ENCODE measurements at places on chromosomes 12 and 14.

DNA sequence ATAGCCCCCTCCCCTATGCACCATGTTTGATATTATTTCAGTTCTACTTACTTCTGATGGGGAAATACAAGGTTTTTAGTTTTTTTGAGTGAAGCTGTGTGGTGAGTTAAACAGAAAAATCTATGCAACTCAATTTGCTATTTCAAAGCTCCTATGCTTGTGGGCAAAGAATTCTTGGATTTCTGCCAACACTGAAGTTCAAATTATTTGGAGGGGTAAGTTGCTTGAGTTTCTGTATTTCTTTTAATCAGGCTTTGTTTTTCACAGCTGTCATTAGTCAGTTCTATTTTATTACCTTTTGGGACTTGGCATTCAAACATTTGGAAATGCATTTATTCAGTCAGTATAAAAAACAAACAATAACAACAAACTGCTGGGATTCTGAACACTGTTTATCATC lies 407.5 kb upstream of the MGAT4C start:
- no peak for DNase-seq

- no peak for DNase-seq
These were observed 817.2 kb downstream of the TMEM121 start for GRCh38 chr14:106343626-106344025.

- DNase-seq = no peak
These were observed 409.2 kb downstream of the IPO8 start for GRCh38 chr12:30286345-30286926.

DNA sequence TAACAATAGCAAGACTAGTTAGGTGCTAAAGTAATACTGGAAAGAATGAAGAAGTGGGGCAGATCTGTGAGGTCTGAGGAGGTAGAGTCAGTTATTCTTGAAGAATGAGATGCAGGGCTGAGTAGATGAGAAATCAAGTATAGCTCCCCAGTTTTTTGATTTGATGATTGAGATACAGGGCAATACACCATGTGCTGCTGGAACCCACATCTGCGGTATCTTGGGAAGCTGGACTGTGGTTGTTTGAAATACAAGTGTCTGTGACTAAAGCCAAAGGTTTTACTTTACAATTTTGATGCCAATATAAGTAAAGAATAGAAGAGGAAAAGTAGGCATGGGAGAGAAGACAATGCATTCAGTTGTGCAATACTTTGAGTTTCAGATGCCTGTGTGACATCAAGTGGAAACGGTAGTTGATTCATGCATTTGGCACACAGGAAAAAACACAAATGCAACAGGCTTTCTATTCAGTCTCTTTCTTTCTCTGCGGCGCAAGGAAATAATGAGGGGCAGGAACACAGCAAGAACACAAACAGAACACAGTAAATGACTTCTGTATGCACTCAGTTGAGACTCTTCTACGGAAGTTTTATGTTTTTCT lies 190.2 kb upstream of the SLC38A2 start:
- no peak for DNase-seq

DNA sequence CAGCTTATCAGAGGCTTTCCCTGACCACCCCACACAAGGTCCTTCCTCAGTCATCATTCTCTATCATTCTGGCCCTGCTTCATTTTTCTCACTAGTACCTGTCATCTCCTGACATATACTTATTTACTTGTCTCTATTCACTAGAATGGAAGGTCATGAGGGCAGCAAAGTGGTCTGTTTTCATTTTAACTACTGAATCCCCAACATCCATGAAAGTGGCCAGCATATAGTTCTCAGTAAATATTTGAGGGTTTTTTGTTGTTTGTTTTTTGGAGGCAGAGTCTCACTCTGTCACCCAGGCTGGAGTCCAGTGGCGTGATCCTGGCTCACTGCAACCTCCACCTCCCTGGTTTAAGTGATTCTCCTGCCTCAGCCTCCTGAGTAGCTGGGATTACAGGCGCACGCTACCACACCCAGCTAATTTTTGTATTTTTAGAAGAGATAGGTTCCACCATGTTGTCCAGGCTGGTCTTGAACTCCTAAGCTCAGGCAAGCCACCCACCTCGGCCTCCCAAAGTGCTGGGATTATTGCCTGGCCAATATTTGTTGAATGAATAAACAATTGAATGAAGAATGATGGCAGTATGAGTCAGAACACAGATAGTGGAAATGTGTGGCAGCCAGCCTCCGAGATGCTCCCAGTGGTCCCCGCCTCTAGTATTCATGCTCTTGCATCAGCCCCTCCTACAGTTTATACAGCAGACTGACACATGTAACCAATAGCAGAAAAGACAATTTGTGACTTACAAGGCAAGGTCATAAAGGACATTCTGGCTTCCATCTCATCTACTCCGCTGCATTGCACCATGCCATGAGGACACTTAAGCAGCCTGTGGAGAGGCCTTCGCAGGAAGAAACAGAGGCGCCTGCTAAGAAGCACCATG lies 7.0 kb upstream of the ANO6 start:
- DNase-seq = no peak

DNA sequence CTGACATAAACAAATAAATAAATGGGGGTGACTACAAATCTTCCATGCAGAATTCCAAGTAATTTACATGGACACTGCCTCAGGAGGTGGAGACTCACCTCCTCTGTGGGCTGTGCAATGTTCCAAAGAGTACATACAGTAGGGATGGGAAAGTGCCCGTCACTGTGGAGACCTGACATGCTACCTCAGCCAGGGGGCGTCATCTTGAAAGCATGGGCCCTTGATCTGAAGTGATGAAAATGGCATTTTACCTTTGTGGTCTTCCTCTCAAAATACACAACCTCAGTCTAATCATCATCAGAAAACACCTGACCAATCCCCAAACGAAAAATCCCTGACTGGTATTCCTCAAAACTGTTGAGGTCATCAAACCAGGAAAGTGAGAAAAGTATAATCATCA lies 48.4 kb downstream of the ANAPC7 start:
- peak; percentile 22 for DNase-seq

- DNase-seq = no peak
These were observed 42.1 kb upstream of the TESC start for GRCh38 chr12:117141097-117141898.

DNA sequence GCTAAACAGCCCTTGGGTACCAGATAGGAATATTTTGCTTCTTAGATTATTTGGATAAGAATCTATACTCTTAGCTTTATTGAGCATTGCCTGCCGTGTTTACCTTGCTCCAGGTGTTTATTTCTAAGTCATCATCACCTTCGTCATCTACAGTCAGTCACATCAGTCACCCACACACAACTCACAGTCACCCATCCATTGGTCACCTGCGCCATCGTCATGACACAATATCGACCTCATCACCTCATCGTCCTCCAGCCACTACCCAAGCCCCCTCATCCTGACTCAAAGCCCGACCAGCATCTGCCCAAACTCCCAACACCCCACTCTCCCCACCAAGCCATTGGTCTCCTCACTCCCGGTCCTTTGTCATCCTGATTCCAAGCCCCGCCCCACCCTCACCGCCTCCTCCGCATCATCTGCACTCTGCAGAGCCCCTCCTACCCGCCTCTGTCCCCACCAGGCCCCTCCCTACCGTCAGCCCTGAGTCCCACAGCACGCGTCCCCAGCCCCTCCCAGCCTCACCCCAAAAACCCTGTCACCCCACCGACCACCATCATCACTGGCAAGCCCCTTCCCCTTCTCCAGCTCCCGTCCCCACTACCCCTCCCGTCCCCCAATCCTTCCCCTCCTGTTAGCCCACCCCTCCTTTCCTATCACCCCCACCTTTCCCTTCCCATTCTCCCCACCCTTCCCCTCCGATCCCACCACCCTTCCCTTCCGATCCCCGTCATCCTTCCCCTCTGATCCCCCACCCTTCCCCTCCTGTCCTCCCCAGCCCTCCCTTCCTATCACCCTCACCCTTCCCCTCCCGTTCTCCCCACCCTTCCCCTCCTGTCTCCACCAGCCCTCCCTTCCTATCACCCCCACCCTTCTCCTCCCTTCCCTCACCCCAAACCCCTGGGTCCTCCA lies 9.8 kb downstream of the DLK1 start:
- DNase-seq = no peak

- DNase-seq = no peak
These were observed 22.2 kb downstream of the P2RX4 start for GRCh38 chr12:121232163-121232562.

DNA sequence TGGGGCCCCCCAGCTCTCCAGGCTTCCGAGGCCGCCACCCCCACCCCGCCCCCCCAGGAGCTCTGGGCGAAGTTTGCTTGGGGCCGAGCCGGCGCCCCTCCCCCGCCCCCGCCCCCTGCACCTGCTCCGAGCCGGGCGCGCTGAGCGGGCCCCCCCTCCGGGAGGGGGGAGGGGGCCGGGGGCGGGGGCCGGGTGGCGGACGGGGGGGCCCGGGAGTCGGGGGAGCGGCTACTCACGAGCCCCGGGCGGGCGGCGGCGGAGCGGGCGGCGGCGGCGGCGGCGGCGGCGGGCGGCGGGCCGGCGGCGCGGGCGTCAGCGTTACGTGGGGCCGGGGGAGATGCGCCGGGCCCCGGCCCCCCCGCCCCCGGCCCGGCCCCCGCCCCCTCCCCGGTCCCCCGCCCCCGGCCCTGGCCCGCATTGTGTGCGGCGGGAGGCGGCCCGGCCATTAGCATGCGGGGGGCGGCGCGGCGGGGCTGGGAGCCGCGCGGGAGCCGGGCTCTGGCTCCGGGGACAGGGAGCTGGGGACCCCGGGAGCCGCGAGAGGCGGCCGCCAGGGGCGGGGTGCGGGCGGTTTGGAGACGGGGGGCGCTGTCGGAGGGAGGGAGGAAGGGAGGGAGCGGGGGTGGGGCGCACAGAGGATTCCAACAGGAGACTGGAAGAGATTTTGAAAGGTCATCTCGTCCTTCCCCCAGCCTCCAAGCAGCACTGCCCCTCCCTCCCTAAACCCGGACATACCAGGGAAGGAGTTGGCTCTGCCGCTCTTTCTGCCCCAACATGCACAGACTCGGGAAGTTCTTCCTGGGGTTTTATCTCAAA lies at the start of gene ZNF219:
Gene ZNF219 (minus strand): TSS at position 580 of the 816 bp plus-strand sequence. CDS start 5,064 bp downstream, outside the sequence.
- no peak for DNase-seq

DNA sequence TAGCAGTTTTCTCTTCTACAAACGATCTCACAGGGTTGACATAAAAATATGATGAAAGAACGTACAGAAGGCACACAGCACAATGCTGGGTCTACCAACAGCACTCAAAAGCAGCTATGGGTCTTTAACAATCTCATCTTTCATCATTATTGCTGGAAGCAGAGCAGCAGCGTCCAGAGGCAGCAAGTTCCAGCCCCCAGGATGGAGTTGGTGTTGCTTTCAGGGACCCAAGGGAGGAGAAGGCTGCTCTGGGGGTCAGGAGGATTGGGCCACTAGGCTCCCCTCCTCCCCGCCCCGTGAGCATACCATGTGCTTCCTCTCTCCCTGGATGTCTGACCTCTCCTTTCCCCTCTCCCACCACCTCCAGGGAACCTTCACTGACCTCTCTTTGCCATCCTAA lies 13.3 kb downstream of the KCTD10 start:
- DNase-seq = no peak

DNA sequence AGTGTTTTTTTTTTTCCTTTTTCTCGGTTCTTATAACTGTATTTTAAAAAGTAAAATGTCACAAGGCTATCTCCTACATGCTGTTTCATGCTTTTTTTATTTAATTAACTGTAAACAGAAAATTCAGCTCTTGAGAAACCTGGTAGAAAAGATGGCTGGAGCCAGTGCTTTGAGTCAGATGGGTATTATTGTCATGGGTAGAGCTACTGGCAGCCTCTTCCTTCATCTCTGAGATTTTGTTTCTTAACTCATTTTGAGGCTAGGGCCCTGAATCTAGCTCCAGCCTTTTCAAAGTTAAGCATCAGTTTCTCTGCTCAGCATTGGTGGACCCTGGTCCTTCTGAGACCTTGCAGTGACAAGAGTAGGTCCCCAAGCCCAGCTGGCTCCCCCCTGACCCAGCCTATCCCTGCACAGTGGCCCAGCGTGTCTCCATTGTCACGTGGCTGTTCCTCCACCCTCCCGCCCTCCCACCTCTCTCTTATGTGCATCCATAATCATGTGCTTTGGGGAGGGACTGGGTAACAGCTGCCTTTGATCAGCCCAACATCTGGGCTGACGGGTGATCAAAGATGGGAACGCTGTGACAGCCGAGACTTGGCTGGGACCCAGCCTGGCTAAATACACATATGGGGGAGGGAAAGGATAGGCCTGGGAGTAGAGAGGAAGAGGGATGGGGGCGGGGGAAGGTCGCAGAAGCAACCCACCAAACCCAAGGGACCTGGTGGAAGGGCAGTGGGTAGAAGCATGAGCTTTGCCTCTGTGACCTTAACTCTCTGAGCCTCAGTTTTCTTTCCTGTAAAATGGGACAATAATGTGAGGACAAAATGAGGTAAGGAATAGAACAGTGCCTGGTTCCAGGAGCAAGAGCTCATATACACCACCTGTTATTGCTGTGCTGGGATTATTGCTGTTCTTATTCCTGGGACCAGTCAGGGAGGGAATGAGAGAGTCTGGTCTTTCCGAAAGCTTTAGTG lies 24.4 kb upstream of the RBM19 start:
- no peak for DNase-seq

GRCh38 chr12:50901685-50902113 lies 50.6 kb upstream of the HIGD1C start:
- DNase-seq = no peak

DNA sequence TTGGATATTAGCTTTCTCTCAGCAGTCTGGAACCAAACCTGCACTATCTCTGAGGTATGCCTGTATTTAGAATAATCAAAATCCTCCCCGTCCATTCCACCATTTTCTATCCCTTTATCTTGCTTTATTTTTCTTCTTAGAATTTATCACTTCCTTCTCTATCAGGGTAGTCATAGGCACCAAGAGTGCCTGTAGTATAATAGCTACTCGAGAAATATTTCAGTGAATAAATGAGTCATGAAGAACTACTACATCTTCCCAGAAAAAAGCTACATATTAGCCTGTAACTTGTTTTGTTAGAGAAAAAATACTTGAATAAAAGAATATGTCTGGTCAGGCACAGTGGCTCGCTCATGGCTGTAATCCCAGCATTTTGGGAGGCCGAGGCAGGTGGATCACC lies 4.3 kb downstream of the SLC2A14 start:
- no peak for DNase-seq

DNA sequence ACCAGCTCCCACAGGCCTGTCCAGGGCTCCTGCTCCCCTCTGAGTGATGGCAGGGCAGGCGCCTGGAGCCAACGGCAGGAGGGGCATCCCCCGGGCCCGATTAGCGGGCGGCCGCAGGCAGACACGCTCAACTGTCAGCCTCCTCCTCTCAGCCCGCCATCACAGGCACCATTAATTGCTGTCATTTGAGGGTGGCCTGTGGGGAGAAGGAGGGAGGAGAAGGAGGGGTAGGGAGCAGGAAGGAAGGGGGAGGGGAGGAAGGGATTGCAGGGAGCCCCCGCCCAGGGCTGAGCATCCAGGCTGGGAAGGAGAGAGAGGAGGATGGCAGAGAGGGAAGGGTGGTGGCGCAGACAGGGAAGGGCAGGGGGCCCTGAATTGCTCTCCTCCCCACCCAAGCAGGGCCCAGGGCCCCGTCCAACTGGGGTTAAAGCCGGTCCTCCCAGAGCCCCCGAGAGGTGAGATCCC lies 36.1 kb downstream of the NCOR2 start:
- no peak for DNase-seq
